NCI-H1105 (cell line): ENCODE measurements at places on chromosomes 2 and 18.

DNA sequence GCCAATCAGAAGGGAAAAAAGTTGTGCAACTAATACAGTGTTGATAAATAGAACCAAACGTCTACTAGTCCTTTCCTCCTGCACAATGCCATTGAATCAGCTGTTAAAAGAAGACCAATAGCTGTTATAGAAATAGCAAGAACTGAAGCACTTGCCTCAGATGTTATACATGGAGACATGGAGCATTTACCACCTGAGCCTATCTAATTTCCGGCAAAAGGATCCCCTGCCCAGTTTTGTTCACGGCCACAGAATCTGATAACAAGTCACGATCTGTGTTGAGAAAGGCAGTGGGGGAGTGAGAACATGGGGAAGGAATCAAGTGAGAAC lies 285.4 kb downstream of the ZEB2 start:
- no peak for DNase-seq

DNA sequence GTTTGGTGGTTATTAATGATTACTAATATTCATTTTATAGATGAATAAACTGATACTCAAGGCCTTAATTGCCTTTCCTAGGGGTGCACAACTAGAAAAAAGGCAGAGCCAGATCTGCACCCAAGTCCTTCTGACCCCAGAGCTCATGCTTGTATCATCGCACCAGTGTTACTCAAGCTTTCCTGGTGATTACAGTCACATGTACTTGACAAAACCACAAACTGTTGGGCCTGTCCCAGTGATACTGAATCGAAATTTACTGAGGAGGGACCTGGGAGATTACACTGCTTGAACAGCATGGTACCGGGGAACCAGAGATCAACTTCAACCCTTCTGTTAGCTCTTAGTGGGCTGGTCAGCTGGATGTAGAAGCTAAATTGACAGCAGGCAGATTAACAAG lies 33.7 kb downstream of the FASTKD2 start:
- DNase-seq: no peak

GRCh38 chr2:182868054-182868796 lies 1.8 kb upstream of the FRZB start:
- no peak for DNase-seq

- no peak for DNase-seq
Observed at GRCh38 chr2:115303-115702, 69.0 kb upstream of the FAM110C start.

- DNase-seq: peak; percentile 12
Observed at GRCh38 chr2:23566241-23567142, 181.5 kb downstream of the KLHL29 start.

GRCh38 chr2:152394326-152394725 lies 59.4 kb downstream of the FMNL2 start:
- no peak for DNase-seq

GRCh38 chr2:220955776-220956175 lies 616.3 kb downstream of the EPHA4 start:
- DNase-seq: no peak

- DNase-seq: no peak
Observed at GRCh38 chr2:112092286-112093041, 37.4 kb downstream of the TMEM87B start.

DNA sequence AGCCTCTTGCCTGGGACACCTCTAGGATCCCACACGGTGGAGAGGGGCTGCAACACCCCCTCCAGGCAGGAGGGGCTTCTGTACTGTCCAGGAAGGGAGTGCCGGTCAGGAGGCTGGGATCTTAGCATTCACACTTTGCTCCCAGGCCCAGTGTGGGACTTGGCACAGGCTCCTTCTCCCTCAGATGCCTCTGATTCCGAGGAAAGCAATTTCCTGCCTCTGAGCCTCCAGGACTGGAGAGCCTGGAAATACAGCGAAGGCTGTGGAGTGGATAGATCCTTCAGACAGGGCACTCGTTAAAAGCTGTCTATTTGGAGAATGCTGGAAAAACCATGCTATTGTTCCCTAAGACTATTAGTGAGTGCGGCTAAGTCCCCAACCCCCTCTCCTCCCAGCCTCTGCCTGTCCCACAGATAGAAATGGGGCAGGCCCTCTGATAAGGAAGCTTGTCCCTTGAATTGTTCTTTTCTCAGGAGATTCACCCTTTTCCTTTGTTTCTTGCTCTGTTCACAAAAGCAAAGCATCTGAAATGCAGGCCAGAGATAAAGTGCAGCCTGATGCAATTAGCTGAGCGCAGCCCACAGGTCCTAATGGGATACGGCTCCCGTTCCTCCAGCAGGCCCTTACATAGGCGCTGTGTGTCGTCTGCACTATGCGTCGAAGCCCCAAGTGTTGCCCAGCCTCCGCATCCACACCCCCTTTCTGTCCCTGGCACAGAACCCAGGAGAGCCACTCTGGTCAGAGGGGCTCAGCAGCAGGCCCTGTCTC lies 252.2 kb downstream of the KLHL29 start:
- no peak for DNase-seq

GRCh38 chr2:67085146-67085545 lies 312.0 kb upstream of the ETAA1 start:
- no peak for DNase-seq

- peak; percentile 17 for DNase-seq
Observed at GRCh38 chr2:215828528-215829184, 184.7 kb downstream of the MREG start.

- no peak for DNase-seq
Observed at GRCh38 chr18:47151439-47151838, 1.1 kb upstream of the HDHD2 start.

DNA sequence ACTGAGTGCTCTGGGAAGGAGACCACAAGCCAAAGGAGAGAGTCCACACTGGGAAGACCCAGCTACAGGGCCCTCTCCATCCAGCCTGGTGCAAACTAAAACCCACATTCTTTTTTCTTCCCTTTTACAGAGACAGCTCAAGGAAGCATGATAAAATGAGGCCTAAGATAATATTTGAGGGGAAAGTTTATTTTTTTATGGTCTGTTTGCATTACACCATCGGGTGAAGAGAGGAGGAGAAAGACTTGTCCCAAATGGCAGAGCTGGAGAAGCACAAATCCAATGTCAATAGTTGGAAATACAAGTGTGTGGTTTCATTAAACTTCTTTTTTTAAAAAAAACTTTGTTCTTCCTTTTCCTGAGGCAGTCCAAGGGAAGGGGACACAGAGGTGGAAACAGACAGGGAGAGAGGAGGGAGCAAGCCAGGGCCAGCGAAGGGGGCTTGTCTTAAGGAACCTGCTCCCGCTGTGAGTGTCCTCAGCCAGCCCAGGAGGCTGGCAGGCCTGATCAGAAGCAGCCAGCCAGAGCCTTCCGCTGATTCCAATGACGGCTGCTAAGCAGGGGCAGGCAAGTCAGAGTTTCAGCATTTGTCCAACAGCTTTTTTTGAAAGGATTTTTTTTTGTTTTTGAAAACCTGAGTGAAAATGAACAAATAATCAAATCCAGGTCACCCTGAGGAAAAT lies 203.8 kb upstream of the SIX2 start:
- DNase-seq: no peak

DNA sequence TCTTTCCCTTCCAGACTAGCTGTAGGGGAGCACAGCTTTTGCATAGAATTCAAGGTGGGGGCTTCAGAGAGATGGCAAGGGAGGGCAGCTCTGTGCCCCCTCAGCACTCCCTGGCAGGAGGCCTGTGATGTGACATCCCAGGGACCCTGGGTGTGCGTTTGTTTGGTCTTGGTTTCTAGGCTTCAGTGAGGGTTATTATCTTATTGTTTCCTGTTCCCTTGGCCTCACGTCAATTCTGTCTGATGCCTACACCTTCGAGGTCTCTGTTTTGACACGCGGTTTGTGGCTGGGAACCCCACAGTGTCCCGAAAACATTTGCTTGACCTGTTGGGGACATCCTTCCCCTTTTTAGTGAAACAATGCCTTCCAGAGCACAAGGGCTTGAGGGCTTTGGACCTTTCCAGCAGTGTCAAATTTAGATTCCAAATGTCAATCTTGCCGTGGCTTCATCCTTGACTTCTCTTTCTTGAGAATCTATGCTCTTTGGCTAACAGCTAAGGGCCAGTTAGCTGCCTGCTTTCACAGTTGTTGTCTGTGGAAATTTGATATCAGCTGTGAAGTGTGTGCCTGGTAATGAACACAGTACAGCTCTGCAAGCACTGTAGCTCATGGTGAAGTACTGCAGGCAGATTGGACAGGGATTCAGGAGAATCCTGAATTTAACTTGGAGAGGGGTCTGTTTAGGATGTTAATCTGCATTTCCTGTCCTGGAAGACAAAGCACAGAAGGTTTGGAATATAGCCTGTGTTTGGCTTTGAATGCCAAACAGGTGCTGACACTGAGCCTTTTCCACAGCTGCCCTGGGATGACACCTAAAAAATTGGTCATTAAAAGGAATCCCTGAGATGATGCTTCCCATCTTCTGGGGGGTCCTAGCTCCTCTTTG lies 108.2 kb upstream of the CXCR4 start:
- DNase-seq: no peak

- no peak for DNase-seq
Observed at GRCh38 chr2:141940709-141941108, 190.1 kb downstream of the LRP1B start.

- DNase-seq: no peak
Observed at GRCh38 chr2:101742547-101742946, 45.0 kb downstream of the MAP4K4 start.

DNA sequence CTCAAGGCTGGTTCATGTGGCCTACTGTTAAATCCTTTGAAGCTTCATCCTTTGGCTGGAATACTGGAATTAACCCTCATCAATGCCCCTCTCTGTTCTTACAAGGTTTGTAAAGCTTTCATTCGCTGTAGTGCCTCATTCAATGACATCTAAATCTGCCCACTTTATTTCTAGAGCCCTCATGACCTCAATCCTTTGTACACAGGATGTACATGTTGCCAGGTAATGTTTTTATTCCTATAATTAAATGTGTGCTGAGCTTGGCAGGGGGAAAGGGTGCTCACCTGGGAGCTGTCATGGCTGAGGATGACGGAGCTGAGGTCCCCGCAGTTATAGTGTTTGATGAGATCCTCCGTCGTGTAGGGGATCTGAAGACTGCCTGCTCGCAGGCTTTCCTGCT lies 39.3 kb downstream of the TRABD2A start:
- no peak for DNase-seq

GRCh38 chr18:38663682-38664081 lies 1098.1 kb upstream of the CELF4 start:
- DNase-seq: no peak

GRCh38 chr18:50393802-50394201 lies 19.0 kb downstream of the SKA1 start:
- DNase-seq: no peak

GRCh38 chr2:215435870-215436704 lies at the start of gene FN1:
TSS of gene FN1 (minus strand) at chr2:215436068. CDS start at chr2:215435802, 266 bp downstream.
- peak; percentile 51 for DNase-seq

GRCh38 chr18:7711495-7711894 lies 144.4 kb downstream of the PTPRM start:
- no peak for DNase-seq

- DNase-seq: no peak
Observed at GRCh38 chr2:10057231-10058107, 14.1 kb downstream of the KLF11 start.

DNA sequence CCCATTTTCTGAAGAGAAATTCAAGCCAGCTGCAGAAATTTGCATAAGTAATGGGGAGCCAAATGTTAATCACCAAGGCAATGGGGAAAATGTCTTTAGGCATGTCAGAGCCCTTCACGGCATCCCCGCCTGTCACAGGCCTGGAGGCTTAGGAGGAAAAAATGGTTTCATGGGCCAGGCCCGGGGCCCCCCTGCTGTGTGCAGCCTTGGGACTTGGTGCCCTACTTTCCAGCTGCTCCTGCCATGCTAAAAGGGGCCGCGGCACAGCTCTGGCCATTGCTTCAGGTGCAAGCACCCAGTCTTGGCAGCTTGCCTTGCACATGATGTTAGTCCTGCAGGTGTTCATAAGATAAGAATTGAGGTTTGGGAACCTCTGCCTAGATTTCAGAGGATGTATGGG lies 1235.7 kb downstream of the DPP10 start:
- DNase-seq: no peak

GRCh38 chr2:241620419-241620769 lies 16.6 kb downstream of the THAP4 start:
- no peak for DNase-seq

- DNase-seq: no peak
Observed at GRCh38 chr2:227932403-227932802, 61.0 kb downstream of the DAW1 start.
